AG08395 (cell line): ENCODE measurements at places on chromosomes 5 and 9.

GRCh38 chr5:130323804-130324454 lies 419.7 kb downstream of the CHSY3 start:
- no peak for DNase-seq

GRCh38 chr5:169763376-169764017 lies 126.4 kb downstream of the DOCK2 start:
- peak; percentile 70 for DNase-seq

DNA sequence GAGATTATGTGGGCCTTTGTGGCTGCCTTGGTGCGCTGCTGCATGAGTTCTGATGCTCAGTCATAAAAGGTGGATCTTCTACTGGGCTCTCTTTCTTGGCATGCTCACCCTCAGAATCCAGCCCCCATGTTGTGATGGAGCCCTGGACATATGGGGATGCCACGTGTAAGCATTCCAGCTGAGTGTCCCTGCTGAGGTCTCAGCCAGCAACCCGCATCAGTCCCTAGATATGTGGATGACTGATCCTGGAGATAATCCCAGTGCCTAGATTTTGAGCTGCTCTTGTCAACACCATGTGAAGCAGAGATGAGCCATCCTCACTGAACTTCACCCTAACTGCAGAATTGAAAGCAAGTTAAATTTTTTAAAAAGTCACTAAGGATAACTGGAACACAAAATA lies 390.1 kb downstream of the DMRT2 start:
- no peak for DNase-seq

GRCh38 chr5:57316798-57317327 lies 143.0 kb downstream of the GPBP1 start:
- DNase-seq: peak; percentile 62

DNA sequence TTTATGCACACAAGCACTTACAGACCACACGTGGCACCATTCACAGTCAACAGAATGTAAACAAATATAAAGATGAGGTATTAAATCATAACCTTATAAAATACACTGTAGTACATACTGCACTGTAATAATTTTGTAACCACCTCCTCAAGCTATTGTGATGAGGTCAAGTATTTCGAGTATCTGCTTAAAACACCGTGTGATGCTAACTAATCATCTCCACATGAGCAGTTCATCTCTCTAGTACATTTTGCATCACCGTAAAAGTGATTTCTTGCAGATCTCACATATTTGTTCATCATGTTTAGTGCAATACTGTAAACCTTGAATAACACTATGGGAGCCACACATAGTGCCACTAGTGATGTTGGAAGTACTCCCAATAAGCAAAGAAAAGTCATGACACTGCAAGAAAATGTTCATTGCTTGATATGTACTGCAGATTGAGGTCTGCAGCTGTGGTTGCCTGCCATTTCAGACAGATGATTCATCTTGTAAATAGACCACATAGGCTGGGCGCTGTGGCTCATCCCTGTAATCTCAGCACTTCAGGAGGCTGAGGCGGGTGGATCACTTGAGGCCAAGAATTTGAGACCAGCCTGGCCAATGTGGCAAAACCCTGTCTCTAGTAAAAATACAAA lies 44.3 kb downstream of the FOXB2 start:
- DNase-seq: peak; percentile 26
